ENCODE measurements at places on chromosomes 7 and 10.

DNA sequence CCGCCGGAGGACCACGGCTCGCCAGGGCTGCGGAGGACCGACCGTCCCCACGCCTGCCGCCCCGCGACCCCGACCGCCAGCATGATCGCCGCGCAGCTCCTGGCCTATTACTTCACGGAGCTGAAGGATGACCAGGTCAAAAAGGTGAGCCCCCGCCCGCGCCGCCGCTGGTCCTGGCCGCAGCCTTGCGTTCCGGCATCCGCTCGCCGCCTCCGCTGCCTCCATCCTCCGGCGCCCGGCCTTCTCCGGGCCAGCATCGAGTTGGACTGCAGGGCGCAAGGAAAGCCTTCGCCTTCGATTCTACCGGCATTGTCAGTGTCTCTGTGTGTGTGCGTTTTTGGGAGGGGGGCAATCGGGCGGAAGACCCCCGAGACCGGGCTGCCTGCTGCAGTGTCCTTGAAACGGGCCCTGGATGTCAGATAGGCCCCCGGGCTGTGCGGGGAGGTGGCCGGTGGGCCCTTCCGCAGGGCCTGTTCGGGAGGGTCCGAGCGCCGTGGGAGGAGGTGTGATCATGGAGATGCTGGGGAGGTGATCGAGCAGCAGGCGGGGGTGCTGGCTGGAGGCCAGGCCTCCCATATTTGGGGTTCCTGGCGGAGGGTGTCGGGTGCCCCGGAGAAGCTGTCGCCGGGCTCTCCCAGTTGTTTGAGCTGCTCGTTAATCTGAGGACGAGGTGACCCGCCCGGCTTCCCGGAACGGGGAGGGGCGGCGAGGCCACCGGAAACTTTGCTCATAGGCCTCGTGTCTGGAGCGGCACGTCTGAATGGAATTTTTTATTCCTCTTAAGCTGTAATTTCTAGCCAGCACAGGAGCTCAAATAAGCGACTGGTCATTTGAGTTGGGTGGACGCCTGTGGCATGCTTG lies 40.8 kb downstream of the HK1 start:
- peak; percentile 33 for DNase-seq

DNA sequence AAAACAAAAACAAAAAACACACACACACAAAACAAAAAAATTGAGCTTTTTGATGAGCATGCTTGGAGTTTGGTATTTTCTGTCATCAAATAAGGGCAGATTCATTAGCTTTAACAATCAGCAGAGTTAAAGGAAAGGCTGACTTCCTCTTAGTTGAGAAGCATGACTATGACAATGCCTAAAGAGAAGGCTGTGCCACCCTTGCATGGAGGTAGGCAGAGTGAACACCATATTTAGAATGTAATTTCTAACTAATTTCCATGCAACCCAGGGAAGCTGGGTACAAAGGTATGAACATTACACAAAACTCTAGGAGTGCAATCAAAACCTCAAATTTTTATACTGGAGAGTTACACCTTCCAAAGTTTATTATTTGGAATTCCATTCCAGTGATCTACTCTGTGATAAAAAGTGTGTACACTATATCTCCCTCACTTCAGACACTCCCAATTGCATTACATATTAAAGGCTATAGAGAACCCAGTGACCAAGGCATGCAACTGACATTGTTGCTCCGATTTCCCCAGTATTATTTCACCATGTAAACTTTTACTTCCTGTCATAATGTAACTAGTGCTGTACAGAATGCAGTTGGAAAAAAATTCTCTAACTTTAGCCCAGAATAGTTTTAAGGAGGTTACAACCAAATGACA lies 9.4 kb upstream of the CYCS start:
- DNase-seq, result no peak

DNA sequence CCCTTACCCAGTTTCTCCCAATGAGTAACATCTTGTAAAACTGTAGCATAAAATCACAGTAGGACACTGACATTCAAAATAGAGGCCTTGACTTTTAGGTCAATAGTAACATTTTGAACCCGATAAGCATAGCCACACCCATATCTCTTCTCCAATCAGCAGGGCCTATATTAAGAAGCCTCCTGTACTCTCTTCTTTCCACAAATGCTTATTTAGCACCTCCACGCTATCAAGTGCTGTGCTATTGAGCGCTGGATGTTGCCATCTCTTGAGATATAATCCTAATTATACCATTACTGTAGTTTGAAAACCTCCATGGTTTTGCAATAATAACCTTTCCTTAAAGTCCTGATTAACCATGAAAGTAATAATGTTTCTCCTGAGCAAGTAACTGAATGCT lies 40.1 kb upstream of the CBLL1 start:
- no peak for DNase-seq

- DNase-seq, result peak; percentile 53
Measured at GRCh38 chr7:148503900-148504487, 86.6 kb upstream of the C7orf33 start.

DNA sequence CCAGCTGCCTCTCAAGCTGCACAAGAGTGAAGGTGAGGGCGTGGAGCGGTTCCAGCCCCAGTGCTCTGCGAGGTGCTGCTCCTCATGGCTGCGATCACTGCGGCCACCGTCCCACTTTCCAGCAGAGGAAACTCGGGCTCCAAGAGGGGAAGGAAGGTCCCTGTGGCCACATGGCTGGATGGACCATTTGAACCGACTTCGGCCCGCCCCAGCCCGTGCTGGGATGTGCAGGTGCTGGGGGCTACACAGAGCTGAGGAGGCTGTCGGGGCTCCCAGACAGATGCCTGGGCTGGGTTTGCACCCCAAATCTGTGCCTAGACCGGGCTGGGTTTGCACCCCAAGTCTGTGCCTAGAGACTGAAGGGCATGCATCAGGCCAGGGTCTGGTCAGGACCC lies 186.6 kb downstream of the DNAJB6 start:
- DNase-seq, result no peak

DNA sequence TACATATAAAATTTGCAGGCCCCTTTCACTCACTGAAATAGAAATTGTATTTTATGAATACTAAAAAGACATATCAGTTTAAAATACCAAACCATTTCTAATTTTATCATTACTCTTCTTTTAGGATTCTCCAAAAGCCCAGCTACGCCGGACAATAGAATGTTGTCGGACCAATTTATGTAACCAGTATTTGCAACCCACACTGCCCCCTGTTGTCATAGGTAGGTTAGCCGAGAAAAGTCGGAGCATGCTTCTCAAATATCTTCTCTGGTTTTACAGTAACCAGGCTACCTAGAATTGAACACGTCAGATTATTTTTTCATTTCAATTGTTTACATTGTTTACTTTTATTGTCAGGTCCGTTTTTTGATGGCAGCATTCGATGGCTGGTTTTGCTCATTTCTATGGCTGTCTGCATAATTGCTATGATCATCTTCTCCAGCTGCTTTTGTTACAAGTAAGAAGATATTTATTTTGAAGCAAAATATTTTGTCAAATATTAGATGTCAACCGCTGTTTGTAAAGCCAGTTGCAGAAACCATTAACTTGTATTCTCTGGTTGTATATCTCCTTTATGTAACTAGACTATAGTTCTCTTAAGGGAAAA lies 57.6 kb downstream of the MMRN2 start:
- DNase-seq, result peak; percentile 82

DNA sequence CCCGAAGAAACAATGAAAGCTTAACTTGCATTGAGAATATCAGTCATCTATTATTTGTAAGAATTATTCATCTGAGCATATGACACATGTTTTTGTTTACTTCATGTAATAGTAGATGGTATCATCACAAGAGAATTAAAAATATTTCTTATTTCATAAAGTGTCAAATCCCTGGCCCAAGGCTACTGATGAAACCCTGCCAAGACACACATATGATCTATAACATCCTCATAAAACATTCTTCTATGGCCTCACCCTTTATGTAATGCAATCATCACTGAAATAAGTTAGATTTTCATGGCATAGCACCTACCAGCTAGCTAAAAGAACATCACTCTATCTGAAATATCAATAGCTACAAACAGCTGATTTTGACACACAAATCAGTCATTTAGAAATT lies 385.6 kb upstream of the PHF14 start:
- no peak for DNase-seq

- DNase-seq, result no peak
Measured at GRCh38 chr10:49552277-49552676, 13.4 kb upstream of the ERCC6 start.

DNA sequence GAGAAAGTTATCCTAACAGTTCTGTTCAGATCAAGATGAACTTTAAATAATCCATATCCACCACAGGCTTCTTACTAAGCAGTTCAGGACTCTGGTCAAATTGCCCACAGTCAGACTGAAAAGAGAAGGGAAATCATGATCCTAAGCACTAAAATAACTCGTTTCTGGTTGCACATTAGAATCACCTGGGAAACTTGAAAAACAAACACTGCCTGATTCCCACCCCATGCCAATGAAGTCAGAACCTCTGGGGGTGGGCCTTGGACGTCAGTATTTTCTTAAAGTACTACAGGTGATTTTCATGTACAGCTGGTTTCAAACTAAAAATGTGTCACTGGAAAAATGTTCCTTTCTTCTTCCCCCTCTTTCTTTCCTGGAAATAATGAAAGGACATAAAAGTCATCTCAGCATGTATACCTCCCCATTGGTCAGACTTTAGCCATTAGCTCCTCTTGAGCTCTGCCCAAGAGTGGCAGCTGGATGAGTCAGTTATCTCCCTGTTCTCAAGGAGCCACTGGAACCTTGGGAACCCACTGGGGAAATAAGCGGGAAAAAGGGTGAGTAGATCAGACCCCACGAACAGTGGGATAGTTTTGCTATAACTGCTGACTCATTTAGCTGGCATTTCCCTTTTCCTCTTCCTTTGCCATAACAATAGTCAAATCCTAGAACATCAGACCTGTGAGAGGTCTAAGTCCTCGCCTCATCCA lies 75.3 kb upstream of the IL6 start:
- no peak for DNase-seq

Measured in cerebellar cortex (tissue), 1 donor.